HT1080 (cell line): ENCODE measurements at places on chromosomes 7 and 10.
A peak's percentile ranks its signal among the peaks of the same experiment; 100 is the strongest.

DNA sequence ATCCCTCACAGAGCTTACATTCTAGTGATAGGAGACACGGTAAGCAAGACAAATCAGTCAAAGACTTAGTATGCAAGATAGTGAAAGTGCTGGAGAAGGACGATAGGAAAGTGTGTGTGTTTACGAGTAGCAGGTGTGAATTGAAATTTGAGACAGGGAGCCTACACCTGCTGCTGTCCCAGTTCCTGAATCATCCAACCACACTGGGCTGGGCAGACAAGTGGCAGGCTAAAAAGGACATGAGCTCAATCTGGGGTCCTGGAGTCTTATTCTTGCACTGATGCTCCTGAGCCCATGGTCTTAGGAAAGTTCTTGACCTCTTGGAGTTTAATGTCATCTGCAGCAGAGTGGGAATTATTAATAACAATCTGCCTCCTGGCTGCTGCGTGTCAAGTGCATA is 16.2 kb downstream of the RBP3 start:
- no peak for DNase-seq

DNA sequence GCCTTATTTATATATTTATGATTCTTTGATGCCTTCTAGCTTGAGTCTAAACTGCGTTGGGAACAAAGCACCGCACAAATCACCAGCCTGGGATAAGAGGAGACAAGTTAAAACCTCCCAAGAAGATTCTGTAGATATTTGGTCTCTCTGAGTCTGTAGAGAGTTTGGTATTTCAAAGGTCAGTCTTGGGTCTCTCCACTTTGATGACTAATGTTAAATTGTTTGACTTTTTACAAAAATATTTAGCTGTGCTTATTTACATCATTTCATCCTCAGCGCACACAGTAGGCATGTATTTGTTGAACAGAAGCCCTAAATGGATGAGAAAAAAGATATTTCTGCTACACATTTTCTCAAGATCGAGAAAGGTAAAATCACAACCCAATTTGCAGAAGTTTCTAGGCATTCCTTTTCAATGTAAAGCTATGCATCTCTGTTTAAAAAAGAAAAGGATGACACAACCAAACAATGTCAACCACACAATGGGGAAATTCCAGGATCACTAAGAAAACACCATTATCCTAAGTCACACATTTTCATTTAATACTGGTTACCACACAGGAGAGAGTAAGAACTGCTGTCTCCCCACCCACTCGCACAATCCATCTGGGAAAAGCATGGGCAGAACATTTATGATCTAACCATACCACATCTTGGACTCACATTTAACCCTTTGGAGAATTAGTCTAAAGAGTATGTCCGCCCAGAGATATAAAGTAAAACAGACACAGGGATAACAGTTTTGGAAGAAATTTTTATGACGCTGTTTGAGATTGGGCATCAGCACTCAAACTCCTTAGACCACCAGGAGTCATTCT is 4.4 kb downstream of the CDK6 start:
- DNase-seq: peak; percentile 73

GRCh38 chr7:3245077-3245476 is 56.0 kb upstream of the SDK1 start:
- no peak for DNase-seq

- DNase-seq: no peak
Measured at GRCh38 chr10:6162589-6163356, 40.0 kb upstream of the PFKFB3 start.

DNA sequence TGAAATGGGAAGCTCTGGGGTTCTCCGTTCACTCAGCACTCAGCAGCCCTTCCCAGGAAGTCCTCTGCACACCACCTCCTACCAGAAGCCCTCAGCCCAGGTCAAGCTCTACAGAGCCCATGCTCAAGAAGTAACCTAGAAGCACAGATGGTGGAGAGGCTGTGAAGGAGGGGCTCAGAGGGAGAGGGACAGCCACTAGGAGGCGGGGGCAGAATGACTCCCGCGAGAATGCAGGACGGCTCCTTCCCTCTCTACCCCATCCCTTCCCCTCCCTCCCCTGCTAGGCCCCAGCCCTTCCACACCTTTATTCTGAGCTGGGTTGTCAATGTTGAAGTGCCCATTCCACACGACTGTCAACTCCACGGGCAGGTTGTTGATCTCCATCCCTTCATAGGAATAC is 373.2 kb downstream of the PLXNA4 start:
- DNase-seq: no peak

- no peak for DNase-seq
Measured at GRCh38 chr7:113800826-113801225, 118.0 kb downstream of the PPP1R3A start.

GRCh38 chr7:102303669-102304422 is 17.2 kb downstream of the SH2B2 start:
- no peak for DNase-seq

DNA sequence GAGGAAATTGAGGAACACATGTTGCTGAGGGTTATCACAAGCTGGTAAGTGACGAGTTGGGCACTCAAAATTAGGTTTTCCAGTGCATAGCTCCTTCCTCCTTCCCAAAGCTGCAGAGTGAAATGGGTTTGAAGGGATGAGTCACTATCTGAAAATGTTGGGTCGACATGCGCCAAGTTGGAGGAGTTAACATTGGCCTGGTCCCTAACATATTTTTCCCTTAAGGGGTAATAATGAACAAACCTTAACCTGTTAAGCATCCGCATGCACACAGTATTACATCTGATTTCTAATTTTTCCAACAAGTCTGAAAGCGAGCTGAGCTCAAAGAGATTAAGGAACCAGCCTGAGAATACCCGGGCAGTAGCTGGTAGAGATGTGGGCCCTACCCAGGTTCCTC is 20.7 kb upstream of the TECTB start:
- DNase-seq: no peak

DNA sequence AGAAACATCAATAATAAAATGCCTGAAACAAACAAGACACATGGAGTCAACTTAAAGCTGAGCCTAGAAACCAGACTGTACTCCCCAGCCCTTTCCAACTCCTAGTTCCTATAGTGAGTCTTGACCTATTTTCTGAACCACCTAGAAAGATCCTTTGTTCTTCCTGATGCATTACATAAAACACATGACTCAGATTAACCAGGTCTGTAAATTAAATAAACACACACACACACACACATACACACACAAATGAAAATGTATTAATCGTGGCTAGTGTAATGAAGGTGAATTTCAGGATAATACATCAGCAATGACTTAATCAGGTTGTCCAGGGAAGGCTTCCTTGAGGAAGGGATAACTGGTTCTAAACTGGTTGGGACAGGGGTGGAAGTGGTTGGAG is 104.7 kb downstream of the ST8SIA6 start:
- DNase-seq: no peak

DNA sequence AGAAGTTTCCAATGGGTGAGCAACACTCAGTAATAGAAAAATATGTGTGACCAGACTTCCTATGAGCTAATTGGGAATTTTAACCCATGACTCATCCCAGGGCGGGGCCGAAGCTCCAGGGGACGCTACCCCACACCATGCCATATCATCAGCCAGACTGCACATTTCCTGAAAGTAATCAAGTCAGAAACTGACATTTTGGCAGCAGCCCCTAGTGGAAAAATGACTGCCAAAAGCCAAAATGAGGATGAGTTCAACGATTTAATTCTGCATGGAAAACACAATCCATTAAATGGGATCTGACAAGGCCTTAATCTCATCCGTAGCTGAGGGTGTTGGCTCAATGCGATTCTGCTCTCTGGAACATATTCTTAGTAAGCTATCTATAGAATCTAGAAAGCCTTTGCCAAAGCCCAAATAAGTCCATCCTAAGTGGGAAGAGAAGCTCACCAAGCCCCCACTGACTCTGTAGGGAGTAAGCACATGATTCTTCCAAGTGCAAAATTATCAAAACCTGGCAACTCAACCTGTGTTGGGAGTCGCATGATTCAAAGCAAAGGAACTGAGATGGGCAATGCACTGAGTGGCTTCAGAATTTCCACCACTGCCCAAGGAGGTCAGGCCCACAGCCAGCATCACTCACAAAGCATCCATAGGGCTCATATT is 93.1 kb upstream of the PDE1C start:
- peak; percentile 98 for DNase-seq

DNA sequence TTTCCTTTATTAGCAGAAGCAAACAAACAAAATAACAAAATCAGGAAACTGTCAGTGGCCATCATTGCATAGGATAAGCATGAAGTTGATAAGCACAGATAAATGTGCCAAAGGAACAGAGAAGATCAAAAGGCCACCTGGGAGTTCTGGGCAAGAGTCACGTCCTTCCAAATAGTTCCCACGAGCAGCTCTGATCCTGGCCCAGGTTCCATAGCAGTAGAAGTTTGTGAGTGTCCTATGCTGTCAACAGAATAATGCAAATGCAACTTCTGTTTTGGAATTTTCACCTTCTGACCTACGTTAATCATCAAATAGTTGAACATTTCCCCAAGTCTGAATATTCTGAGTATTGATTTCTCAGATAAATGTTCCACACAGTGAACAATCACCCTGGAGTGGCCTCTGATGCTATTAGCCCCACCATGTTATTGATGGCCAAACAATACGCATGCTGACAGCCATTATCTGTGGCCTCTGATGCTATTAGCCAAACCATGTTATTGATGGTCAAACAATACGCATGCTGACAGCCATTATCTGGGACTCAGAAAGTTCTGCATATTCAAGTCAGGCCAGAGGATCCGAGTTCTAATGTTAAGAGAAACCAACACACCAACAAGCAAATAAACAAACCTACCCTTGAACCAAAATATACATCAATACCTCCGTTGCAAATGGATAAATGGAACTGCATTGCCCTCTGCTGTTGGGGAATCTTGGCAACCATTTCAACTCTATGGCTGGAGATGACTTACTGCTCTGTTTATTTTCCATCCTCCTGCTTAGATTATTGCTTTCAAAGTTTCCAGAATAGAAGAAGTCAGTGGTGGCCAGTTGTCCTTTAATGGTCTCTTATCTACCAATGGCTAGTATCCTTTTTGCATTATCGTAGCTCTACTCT is 63.3 kb downstream of the MRC1 start:
- DNase-seq: peak; percentile 32
